Activated CD4-positive, alpha-beta T cell treated with anti-CD3 and anti-CD28 coated beads, Interleukin-2, Interleukin-4, amounts not matched to agents 100 ng/mL and 50 ng/mL, durations not matched to agents 16 hours and 8 hours (primary cell): ENCODE measurements at places on chromosomes 13 and 19.

DNA sequence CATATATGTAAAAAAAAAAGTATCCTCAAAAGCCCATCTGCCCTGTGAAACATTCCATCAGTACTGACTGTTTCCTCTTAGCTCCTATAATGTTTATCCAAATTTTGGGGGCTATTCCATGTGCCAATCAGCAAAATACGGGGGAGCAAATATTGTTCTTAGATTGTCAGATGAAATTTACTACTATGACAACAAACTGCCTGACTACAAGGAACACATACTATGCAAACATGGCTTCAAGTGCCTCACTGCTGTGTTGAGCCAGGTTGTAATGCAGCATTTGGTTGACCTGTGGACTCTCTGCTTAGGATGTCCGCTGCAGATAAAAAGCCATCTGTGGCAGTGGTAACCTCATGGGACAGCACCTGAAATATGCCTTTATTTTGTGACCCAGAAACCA is 98.2 kb upstream of the SCEL start:
- no peak for DNase-seq

DNA sequence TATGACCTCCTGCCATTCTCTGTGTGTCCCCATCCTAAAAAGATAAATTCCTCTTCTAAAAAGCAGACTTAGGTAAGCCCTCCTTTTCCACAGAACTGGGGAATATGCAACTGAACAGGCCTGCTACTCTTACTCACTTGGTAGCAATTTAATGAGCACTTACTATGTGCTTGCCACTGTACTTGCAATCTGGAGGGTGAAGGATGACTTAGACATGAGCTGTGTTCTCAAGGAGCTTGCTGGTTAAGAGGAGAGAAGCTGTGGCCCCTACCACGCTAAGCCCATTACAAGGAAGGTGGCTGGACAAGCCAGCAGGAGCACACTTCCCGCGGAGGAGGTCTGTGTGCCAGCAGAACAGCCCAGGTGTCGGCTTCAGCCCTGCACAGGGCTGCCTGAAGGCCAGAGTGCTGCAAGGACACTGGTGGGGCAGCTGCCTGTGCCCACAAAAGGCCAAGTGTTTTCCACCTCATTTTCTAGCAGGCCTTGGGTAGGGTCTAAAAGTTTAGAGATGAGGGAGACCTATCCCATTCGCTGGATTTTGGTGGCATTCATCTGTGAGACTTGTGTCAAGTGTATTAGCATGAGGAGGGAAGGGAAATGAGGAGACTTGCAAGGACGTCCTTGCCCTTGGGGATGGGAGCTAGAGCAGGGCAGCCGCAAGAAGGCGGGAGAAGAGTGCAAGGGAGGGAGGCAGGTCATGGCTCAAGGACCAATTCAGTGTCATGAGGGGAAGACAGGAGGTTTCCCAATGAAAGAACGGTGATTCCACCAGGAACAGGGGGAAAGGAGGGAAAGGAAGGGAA is 52.0 kb downstream of the COL4A1 start:
- no peak for DNase-seq

GRCh38 chr13:47206111-47206510 is 309.3 kb upstream of the HTR2A start:
- DNase-seq, result no peak

GRCh38 chr19:12043752-12044422 is 8.4 kb upstream of the ZNF433 start:
- DNase-seq, result no peak

- DNase-seq, result no peak
Measured at GRCh38 chr13:67150608-67151007, 79.5 kb downstream of the PCDH9 start.

DNA sequence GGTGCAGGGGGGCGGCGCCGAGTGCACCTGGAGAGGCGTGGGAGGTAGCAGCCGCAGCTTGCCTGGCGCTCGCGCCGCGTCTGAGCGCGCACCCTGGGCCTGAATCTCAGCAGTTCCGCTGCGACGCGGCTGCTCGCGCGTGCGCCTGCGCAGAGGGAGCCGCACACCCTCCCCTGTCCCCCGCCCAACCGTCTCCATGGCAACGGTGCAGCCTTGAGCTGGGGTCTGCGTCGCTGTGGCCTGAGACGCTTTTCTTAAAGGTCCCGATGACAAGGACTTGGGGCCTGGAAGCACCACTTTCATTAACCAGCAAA is at the start of gene PNMA8B:
TSS of gene PNMA8B (minus strand) at position 82 of the 314 bp plus-strand sequence. CDS start 402 bp downstream, outside the sequence.
- DNase-seq, result peak; percentile 11

GRCh38 chr13:108496362-108497210 is 132.8 kb upstream of the MYO16 start:
- no peak for DNase-seq

- no peak for DNase-seq
Measured at GRCh38 chr13:94556041-94556440, 39.9 kb downstream of the TGDS start.

GRCh38 chr19:17026706-17027534 is at the start of gene CPAMD8:
Gene CPAMD8 (minus strand): TSS chr19:17026810. CDS start chr19:17026642, 168 bp downstream.
- no peak for DNase-seq

DNA sequence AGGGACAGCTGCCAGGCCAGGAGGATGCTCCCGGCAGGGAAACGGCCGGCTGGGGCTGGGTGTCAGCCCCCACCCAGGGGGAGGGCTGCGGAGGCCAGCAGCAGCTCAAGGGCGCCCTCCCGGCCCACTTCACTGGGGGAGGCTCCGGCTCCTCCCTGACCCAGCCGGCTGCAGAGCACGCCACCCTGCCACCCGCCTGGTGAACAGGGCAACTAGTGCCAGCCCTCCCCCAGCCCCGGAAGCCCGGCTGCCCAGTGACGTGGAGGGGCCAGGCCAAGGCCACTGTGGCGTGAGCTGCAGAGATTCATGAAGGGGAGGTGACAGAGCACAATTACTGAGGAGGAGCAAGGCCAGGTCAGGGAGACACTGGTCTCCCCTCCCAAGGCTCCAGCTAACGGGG is 14.7 kb downstream of the REXO1 start:
- no peak for DNase-seq

- no peak for DNase-seq
Measured at GRCh38 chr13:79637133-79637763, 156.3 kb downstream of the NDFIP2 start.

DNA sequence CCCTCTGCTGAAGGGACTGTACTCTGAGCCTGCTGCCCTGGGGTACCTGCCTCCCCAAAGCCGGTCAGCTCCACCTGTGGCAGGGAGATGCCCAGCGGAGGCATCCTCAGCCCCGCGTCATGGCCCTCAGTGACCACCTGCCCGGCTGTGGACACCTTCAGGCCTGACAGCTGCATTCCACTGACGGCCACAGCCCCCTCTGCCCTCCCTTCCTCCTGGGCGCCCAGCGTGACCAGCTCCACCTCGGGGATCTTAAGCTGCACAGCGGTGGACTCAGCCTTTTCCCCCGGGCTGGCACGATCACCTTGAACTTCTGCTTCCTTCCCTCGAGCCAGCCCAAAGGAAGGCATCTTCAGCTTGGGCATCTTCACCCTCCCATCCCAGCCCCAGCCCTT is 4.8 kb upstream of the HIPK4 start:
- DNase-seq, result no peak

GRCh38 chr19:2032296-2032941 is 16.9 kb upstream of the BTBD2 start:
- peak; percentile 47 for DNase-seq

DNA sequence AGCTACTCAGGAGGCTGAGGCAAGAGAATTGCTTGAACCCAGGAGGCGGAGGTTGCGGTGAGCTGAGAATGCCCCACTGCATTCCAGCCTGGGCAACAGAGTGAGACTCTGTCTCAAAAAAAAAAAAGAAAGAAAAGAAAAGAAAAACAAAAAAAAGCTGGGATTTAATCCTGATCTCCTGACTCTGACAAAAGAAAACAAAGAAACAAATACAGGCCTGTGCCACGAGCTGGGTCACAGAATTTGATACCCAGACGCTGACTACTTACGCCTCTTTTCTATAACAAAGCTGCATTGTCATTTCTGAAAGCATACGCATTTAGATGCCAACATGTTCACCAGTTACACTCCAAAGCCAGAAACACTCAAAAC is 18.2 kb upstream of the GTF2F2 start:
- no peak for DNase-seq

GRCh38 chr13:38582133-38582532 is 104.7 kb upstream of the FREM2 start:
- DNase-seq, result peak; percentile 9

DNA sequence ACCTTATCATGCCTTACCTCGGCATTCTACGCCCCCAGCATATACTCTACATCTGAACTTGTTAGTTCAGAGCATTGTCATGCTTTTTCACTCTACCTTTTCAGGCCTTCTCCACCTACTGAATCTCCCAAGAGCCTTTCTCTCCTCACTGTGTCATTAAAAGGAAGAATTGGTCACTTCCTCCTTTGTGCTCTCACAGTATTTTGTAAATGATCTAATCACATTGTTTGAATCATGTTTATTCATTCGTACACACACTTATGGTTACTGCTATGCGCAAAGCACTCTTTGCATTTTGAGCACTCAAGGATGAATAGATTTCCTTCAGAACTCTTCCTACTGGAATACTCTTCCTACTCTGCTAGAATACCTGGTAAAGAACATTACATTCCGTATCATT is 15.8 kb upstream of the ELF1 start:
- DNase-seq, result no peak

- DNase-seq, result no peak
Measured at GRCh38 chr13:75795274-75795673, 159.1 kb downstream of the LMO7 start.

GRCh38 chr13:36531746-36532486 is 99.6 kb downstream of the CCNA1 start:
- DNase-seq, result no peak
